K562 (cell line): ENCODE measurements at places on chromosomes 16 and 17.

- no peak for DNase-seq
Observed at GRCh38 chr16:8866884-8867215, 2.0 kb downstream of the CARHSP1 start.

DNA sequence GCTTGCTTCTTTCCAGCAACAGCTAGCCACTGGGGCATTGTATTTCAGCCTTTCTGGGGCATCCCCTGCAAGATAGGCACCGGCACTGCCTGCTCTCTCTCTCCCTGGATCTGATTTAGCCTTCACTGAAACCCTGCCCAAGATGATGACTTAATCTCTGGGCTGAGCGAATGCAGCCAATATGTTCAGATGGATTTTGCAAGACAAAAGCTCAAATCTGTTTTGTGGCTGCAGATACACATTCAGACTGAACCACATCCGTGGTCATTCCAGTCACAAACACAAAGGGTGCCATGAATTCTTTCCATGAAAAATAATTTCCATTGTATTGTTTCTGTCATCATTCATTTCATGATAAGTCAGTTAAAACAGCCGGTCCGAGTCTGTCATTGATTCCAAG lies 24.2 kb downstream of the SOST start:
- DNase-seq = no peak

GRCh38 chr16:17936766-17937402 lies 399.7 kb downstream of the NPIPA8 start:
- no peak for DNase-seq

DNA sequence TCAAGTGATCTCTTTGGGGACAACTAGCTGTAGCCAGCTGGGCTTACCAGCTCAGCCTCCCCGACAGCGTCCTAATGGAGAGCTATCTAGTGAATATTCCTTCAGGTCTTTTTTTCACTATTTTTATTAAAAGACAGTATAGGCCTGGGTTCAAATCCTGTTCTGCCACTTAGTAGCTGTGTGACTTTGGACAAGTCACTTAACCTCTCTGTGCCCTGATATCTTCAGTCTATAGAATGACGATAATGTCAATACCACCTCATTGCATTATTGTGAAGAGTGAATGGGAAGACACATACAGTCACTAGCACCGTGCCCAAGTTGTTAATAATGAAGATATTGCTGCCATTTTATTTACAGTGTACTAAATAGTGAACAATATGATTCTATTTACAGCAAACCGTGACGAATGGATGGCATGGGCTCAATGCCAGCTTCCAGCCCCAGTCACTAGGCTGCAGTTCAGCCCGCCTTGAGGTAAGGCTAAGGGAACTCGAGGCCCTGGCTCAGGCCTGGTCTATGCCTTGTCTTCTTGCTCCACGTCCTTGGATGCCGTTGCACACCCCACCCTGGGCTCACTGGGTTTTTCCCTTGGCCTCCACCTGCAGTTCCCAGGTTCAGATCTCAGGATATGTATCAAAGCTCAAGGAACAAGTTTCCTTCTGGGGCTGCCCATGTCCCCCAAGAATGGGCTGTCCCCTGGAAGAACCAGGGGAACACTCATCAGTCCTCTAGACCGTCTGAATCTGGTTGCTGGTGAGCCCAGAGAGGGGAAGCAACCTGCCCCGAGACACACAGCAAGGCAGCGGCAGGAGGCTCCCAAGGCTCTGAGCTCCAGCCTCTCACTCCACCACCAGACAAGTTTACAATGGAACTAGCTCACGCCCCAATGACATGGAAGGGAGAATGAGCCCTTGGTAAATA lies 95.4 kb upstream of the TNRC6C start:
- no peak for DNase-seq

GRCh38 chr17:82034371-82035011 lies 3.0 kb downstream of the DCXR start:
- DNase-seq = no peak

DNA sequence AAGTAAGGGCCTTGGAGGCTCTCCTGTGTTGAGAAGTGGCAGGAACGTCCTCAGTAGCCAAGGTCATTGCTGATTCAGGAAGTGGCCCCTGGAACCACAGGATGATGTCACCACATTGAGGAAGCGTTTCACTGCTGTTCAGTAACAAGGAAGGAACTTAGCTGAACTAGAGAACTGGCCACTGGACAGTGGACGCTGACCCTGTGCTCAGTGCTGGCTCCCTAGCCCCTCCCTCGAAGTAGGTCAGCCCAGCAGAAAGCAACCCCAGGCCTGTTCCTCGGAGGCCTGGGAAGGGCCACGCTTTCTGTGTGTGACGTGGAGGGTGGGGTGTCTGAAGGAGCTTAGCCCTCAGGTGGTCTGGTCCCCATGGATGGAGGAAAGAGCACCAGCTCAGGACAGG lies 58.3 kb downstream of the B9D1 start:
- peak; percentile 72 for DNase-seq

DNA sequence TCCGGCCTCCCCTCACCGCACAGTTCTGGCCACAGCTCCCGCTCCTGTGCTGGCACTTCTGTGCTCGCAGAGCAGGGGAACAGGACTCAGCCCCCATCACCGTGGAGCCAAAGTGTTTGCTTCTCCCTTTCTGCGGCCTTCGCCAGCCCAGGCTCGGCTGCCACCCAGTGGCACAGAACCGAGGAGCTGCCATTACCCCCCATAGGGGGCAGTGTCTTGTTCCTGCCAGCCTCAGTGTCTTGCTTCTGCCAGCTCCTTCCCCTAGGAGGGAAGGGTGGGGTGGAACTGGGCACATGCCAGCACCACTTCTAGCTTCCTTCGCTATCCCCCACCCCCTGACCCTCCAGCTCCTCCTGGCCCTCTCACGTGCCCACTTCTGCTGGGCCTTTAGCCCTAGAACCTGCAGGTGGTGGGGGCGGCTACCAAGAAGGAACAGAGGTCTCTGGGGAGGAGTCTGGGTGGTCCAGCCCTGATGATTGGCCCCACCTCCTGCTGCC lies 645 bp upstream of the ELMO3 start:
- DNase-seq = no peak

DNA sequence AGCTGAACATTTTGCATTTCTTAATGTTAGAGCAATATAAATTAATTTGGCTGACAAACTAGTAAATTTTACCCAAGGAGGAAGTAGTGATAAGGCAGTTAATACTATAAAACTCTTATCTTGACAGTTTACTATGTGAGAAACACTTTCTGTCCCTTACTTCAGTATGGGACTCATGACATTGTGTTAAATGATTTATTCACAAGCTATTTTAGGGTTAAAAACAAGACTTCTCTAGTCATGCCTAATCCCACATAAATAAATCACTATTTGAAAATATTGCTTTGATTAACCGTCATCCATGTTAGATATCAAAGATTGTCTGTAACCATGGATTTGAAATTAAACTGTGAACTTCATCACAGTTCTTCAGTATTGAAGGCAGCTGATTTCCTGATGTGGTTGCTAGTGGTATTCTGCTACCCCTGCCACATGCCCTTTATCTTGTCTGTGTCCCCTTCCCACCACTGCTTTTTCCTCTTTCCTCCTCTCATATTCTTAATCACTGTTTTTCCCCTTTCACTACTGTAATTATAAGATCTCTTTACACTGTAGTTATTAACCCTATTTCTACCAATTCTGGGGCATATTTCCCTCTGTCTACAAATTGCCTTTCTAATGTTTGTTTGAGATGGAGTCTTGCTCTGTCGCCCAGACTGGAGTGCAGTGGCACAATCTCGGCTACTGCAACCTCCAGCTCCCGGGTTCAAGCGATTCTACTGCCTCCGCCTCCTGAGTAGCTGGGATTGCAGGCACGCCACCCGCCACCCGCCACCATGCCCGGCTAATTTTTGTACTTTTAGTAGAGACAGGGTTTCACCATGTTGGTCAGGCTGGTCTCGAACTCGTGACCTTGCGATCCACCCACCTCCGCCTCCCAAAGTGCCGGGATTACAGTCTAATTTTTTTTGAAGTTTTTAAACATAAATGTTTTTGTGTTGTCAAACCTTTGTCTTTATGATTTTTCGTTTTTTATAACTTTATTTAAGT lies 95.6 kb downstream of the STXBP4 start:
- DNase-seq = no peak

- DNase-seq = peak; percentile 21
Observed at GRCh38 chr16:31869511-31870201, 4.0 kb upstream of the ZNF267 start.

DNA sequence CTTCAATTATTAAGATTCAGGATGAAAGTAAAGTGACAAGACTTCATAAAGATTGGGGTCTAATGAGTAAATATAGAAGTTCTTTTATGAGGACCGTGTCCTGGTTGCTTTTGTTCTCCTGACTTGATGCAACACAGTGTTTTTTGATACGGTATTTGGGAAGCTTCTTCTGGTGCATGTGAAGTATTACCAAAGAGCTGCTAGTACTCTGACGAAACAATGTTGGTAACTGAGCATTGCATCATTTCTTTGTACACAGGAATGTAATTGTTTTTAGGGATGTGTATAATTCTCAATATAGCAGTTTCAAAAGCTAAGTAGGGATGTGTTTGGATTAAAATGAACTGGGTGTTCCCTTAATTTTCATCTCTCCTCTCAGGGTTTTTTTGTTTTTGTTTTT lies 15.9 kb downstream of the KPNB1 start:
- no peak for DNase-seq
